ENCODE measurements at places on chromosomes 3 and 15.

DNA sequence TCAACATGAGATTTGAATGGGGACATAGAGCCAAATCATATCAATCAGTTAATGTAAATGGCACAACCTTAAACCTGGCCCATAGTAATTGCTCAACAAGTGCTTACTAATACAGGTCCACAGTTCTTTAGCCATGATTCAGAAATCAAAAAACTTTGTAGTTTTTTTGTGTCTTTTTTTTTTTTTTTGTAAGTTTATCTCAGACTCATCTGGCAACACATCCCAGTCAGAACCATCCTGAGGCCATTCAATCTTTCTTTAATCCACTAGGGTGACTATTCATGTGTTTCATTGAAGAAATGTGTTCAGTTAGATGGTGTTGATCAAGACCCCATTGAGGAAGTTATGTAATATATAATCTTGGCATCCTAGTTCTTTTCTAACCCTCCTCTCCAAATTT is 65.4 kb downstream of the ABI3BP start:
- no peak for DNase-seq

DNA sequence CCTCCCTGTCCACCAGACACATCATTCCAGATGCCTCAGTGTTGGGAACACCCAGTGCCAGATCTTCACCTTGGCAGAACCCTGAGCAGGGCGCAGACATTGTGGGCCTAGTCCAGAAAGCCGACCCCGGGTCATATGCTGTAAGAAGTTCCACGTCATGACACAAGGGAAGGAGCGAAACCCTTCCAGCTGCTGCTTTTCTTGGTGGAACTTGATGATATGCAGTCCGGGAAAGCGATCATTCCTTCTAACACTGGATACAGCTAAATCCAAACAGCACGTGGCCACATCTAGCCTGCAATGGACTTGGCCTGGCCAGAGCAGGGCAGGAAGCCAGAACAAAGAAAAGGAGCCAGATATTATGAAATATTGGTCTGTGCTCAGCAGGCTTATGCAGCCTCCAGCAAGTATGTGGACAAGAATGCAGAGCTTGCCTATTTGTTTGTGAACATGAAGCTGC is 22.0 kb downstream of the GASK1A start:
- no peak for DNase-seq

DNA sequence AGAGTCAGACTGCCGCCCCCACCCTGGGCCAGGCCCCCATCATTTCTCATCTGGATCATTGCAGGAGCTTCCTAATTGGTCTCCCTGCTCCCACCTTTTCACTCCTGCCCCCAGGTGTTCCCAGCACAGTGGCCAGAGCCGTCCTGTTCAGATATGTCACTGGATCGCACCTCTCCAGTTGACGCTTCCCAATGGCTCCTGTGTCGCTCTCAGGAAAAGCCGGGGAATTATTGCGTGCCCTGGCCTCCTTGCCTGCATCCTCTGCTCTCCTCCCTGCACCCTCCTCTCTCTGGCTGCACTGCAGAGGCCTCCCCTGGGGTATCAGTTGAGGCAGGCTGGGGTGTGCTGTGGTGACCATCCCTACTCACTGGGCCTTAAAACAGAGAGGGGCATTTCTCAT is 25.5 kb upstream of the CYP11A1 start:
- DNase-seq: no peak

DNA sequence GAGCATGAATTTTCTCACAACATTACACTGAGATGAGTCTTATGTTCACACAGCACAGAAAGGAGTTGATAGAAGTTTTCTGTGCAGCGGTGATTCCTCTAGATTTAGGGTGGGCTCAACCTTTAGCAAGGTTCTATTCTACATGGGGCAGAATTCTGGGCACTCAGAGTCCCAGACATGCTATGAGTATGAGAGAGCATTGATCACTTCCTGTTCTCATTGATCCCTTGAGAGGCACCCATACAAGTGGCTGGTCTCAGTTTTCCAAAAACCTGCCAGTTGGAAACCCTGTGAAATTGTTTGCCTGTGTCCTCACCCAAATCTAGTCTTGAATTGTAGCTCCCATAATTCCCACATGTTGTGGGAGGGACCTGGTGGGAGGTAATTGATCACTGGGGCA is 112.5 kb upstream of the NR2F2 start:
- DNase-seq: no peak

DNA sequence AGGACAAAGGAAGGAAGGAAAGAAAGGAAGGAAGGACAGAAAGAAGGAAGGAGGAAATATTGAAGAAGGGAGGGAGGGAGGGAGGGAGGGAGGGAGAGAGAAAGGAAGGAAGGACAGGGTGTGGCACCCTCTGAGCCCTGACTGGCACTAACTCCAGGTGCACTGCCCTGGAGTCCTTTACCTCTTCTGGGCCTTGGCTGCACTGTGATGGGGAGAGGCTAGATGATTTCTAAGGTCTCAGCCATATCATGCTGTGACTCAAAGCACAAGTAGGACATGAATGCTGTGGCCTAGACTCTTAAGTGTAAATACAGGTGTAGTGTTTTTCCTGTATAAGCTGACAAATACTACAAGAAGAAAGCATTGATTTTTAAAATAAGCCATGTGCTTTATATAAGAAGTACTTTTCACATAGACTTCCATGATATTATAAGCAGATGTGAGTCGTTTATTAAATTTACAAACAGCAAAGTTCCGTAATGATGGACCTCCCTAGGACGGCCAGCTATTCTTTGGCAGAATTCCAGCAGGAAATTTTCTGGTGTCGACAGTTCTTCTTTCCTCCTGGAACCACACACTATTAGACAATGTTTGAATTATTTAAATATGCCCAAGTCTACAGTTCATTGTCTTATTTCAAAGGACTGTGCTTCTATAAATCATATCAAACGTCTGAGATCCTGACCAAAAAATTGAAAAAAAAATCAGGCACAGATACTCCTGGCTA is 213.8 kb upstream of the C2CD4B start:
- no peak for DNase-seq

DNA sequence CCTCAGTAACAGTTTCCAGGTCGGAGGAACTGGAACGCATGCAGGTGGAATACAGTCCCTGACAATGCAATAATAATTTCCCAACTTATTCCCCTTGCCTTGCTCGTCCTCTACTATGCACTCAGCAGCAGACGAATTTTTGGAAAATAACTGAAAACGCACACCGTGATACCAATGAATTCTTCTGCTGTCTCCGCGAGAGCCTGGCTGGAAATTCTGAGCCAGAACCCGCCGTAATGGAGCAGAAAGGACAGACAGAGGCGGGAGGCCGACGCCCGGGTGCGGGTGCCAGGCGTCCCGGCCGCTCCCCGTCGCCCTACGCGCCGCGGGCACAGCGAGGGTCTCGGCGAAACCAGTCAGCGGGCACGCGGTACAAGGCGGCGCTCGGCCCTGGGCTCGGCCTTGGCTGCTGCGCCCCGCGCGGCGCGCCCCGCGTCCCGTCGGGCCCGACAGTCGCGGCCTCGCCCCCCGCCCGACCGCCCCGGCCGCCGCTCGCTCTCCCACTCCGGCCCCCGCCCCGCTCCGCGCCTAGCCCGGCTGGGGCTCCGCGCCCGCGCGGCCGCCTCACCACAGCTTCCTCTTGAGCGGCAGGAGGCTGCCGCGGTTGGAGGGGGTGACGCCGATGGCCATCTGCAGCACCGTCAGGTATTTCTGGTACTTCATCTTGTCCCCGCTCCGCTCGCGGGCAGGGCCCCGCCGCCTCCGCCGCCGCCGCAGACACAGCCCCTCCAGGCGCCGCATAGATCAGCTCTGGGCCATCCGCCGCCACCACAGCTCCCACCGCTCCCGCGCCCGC is 114.5 kb upstream of the GOLGA8J start:
- peak; percentile 86 for DNase-seq

DNA sequence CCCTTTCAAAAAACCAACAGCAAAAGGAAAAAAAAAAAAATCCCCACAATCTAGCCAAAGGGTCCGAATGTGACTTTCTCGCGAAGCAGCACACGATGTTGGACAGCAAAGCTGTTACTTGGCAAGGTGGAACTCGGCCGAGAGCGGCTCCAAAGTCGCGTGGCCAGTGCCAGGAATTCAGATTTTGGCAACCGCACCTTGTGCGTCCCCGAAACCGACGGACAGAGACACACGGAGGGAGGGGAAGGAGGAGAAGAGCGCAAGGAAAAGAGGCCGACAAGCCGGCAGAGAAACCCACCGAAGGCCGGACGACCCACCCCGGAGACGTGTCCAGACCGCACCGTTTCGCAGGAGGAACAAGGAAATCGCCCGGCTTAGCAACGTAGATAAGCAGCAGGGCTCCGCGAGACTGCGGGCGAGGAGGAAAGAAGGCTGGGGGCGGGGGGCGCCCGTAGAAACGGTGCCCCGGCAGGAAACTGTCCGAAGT is 517.3 kb downstream of the MECOM start:
- peak; percentile 59 for DNase-seq

DNA sequence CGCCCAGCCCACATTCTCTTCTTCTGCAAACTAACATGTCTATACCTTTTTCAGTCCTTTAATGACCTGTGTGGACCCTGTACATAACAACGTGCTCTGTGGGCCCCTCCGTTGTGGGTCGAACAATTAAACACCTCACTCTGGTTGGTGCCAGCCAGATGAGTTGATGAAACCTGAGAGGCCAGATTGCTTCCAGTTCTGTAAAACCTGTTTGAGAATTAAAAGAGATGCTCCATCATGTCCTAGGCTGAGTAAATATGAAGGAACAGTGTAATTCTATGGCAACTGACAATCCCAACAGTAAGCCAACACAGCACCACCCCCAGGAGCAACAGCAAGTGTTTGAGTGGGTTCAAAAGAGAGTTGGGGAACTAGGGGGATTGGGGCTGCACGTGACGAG is 5.7 kb upstream of the THBS1 start:
- no peak for DNase-seq

GRCh38 chr3:191455257-191455952 is 5.6 kb upstream of the PYDC2 start:
- DNase-seq: no peak

DNA sequence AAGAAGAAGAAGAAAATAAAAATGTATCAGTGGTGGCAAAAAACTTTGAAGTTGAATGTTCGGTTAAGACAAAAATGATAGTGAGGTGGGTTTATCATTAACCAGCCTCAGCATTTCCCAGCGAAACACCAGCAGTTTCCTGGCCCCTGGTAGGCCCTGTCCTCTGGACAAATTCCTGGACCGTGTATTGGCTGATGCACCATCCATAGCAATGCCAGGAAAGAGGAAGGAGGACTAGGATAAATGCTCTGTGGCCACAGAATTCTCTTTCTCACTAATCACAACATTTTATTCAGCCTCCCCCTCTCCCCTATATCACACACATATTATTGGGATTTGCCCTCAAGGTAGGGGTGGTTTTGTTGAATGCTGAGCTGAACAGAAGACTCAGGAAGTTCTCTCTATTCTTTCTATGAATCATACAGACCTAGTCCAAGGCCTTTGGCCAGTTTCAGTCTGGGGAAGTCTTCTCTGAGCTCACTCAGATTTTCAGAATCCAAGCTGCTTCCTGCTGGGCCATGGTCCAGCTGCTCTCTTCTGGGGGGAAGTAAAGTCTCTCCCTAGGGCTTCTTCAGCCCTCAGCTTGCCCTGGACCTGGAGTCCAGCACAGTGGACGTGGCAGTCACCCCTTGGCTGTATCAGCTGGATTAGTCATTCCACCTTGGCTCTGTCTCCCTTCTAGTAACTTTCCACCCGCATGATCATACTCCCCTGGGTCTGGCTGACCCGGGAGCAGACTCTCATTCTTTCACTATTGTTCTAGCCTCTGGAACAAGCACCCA is 27.6 kb downstream of the SLC28A1 start:
- DNase-seq: no peak

DNA sequence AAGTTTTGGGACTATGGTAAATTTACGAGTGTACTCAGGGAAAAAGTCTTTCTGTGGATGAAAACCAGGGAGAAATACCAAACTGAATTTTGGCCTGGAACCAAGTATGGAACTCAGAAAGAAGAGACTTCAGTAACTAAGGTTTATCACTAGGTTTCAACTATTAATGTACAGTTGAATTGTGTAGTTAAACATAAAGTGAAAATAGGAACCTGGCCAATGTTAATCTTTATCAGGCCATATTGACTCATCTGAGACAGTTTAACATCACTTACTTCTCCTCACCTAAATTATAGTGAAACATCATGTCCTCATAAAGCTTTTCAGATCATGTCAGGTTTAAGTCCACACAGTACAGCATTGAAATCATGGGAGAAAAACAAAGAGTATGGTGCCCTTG is 197.7 kb downstream of the LSAMP start:
- no peak for DNase-seq

GRCh38 chr3:58494107-58494506 is 2.2 kb downstream of the KCTD6 start:
- no peak for DNase-seq

DNA sequence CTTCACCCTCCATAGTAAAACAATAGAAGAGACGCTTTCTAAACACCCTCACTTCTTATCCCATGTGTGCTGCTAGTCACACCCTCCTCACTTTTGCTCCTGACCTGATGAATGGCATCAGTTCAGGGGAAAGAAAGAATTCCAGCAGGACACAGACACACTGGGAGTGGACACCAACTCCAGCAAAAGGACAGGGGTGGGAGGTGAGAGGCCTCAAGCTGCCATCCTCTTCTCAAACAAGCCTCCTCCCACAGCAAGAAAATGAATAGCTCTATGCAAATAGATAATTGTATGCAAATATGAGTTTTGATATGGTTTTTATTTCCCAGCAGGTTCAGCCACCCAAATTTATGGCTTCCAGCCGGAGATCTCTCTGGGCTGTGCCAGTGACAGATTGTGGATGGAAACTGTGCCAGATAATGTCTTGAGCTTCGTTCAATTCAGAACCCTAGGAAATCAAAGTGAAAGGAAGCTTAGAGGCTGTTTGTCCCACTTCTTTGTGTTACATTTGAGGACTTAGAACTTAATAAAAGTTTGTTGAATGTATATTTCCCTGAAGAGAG is 209.3 kb upstream of the PPP2R3A start:
- no peak for DNase-seq

GRCh38 chr3:24683090-24683489 is 188.4 kb upstream of the THRB start:
- no peak for DNase-seq

- no peak for DNase-seq
Measured at GRCh38 chr3:104359546-104359945, 1007.2 kb upstream of the ALCAM start.

DNA sequence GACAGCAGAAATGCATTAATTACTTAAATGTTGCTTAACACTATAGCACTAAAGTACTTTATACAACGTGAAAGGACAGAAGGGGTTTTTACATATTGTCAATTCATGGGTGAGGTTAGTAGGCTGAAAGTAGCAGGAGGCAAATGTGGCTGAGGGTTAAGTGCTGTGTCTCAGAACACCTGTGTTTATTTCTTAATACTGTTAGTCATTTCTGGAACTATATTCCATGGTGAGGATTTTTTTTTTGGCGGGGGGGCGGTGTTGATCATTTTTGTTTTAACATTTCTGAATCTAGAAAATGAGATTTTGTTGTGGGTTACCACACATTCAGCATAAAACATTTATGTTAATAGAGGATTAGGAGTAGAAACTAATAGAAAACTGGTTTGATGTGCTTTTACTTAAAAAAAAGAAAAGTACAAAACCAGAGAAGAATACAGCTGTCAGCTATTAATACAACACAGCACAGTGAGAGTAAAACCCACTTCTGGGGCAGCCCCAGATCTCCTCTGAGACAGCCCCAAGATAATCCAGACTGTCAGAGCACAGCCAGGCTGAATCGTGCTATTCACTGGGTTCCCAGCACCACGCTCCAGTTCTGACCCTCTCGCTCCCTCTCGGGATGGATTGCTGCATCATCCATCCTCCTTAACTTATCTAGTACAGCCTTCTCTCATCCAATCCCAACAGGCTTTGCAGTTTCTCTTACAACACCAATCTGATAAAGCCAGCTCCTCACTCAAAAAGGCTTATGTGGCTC is 307.7 kb downstream of the TUSC7 start:
- DNase-seq: no peak

GRCh38 chr3:49713336-49714105 is 6.0 kb downstream of the AMIGO3 start:
- DNase-seq: peak; percentile 29

All from H7 (cell line).